NCI-H226 (cell line): ENCODE measurements at places on chromosomes 7 and 10.

GRCh38 chr10:78513986-78514385 lies 480.3 kb downstream of the RPS24 start:
- no peak for DNase-seq

GRCh38 chr10:110430340-110431273 lies 67.1 kb upstream of the DUSP5 start:
- DNase-seq: no peak

DNA sequence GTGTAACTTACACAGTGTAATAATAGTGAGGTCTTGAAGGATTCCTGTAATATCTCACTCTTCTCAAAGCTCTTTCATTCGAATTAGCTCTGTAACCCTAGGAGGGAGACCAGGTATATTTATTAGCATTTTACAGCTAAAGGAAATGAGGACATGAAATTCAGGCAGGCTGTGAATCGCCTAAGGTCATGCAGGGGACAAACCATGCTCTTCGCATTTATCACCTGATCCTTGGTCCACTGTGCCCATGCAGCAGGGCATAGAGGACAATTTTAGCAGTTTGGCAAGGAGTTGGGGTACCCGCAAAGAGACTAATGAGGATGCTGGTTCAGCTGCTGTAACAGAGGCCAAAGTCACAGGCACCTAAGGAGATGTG lies 14.8 kb upstream of the LAMB1 start:
- no peak for DNase-seq

DNA sequence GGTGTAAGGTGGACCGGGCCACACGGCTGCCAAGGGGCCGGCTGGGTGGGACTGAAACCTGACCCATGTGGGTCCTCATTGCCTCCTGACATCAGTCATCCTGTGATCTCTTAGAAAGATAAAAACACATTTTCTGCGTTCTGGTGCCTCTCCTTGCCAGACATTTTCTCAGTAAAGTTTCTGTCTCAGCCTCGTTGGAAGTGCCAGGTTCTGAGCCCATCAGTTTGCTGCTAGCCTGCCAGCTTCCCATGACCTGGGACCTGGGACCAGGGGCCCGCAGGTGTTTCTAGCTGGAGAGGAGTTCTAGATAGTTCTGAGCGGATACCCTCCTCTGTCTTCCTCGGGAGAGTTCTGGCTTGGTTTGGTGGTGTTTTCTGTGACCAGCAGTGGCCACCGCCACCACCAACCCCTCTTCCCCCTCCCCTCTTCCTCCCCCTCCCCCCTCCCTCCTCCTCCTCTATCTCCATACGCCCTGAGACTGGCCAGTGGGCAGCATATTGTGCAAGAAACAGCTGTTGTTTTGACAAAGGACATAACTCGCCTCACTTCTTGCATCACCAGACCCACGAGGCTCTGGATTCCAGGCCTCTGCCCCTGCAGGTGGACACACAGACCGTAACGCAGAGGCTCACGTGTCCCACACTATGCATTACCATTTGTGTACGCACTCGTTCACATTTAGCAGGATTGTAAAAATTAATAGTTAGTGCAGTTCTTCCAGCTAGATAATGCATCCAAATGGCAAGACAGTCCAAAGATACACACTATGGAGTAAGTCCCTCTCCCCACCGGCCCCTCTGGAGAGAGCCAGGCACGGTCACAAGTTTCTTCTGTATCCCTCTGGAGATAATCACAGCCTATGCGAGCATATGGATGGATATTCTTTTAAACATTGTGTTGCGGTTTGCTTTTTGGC lies 94.6 kb downstream of the CUX1 start:
- DNase-seq: no peak

DNA sequence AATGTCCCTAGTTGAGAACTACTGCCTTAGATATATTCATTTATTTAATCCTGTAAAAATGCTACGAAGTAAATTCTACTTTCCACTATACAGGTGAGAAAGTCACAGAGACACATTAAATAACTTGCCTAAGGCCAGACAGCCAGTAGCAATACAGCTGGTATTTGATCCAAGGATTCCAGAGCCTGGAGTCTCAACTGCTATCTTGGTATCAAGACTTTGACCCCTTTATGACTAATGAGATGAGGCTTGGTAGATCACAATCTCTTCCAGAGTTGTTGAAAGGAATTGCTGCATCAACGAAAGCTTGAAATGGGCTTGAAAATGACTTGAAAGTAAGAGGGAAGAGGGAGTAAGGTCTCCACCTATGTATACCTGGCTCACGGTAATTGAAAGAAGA lies 83.3 kb downstream of the ORC5 start:
- DNase-seq: no peak

GRCh38 chr10:6351495-6351894 lies 148.8 kb downstream of the PFKFB3 start:
- DNase-seq: no peak
